Activated T-cell treated with anti-CD3 and anti-CD28 coated beads for 24 hours (primary cell): ENCODE measurements at places on chromosomes 16 and 17.

- no peak for DNase-seq
These were observed 6.3 kb upstream of the EXOSC6 start for GRCh38 chr16:70258065-70258464.

DNA sequence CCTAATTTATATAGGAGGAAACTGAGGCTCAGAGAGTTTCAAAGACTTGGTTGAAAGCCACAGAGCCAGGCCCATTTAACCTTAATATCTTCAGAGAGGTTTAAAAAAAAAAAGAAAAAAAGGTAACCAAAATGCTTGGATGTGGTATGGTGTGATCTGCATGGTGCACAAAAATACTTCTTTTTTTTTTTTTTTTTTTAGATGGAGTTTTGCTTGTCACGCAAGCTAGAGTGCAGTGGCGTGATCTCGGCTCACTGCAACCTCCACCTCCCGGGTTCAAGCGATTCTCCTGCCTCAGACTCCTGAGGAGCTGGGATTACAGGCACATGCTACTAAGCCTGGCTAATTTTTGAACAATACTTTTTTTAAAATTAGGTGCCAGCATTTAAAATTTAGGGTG lies 101.8 kb downstream of the XYLT1 start:
- DNase-seq: no peak

- DNase-seq: no peak
These were observed 1.6 kb downstream of the RNF213 start for GRCh38 chr17:80262291-80262690.

DNA sequence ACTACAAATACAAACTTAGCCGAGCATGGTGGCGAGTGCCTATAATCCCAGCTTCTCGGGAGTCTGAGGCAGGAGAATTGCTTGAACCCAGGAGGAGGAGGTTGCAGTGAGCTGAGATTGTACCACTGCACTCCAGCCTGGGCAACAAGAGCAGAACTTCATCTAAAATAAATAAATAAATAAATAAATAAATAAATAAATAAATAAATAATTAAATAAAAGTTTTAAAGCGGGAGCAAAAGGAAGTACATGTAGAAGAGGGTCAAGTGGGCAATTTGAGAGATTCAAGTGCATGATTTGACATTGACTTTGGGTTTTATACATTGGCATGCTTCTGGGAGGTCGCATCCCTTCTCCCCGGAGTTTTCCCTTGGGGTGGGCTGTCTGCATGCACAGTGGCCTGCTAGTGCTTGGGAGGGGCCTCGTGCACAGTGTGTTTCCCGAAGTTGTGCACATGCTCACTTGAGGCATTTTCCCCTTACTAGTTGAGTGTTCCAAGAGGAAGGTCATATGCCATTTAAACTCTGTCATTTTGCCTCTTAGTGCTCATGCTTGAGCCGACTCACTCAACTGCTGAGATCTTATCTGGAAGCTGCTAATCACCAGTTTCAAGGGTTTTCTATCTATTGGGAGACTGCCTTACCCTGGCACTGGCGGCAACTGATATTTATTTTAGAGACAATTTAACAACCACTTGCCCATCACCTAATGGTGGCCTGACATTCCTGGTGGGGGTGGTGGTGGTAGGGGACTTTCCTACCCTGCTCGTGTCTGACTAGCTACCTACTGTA lies 193.2 kb upstream of the MPHOSPH6 start:
- no peak for DNase-seq

GRCh38 chr16:72793017-72793416 lies 254.9 kb downstream of the ZFHX3 start:
- no peak for DNase-seq

DNA sequence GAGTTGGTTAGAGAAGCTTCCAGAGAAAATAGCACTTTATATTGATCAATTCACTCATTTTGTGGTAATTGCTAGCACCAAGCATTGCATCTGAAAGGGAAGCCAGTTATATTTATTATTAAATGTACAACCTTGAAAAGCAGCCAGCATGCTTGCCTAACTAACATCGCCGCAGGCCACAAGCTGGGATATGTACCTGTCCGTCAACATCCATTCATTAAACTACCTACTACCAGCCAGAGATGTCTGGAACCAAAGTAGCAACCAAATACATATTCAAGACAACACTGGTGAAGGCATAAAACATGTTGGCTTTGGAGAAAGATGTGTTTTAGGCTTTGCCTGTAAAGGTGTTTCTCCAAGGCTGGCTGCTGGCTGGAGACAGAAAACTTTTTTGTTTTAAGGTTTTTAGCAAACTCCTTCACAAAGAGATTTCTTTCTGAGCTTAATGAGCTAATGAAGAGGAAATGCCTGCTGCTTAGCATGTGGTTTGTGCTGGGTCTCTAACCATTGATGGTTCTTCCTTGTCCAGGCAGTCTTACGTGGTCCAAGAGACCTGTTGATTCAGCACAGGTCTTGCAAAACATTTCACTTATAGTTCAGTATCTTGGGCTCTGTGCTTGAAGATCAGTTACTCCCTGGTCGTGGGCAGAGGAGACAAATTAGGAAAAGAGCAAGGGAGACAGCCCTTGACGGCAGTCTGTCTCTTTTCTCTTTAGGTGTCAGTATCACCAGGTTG lies 3.1 kb downstream of the ITPRIPL2 start:
- no peak for DNase-seq

DNA sequence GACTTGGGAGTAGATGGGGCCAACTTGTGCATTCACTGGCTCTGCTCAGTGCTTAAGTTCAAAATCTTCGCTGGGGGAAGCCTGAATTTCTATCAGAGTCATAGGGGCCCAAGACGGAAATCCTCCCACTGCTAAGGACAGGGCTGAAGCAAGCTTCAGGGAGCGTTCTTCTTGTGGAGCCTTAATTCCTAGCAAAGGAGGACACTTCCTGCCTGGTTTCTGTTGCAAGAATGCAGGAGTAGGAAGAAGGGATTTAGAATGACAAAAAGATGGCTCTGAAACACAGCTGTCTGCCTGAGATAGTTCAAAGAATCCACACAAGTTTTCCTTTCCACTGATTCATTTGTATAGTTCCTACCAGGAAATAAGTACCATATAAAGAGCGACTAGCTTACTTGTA lies 26.4 kb downstream of the PSME3IP1 start:
- no peak for DNase-seq

GRCh38 chr17:80220736-80221215 lies 549 bp downstream of the SLC26A11 start:
- DNase-seq: no peak

- no peak for DNase-seq
These were observed 20.1 kb upstream of the ADCY9 start for GRCh38 chr16:4136229-4136813.

DNA sequence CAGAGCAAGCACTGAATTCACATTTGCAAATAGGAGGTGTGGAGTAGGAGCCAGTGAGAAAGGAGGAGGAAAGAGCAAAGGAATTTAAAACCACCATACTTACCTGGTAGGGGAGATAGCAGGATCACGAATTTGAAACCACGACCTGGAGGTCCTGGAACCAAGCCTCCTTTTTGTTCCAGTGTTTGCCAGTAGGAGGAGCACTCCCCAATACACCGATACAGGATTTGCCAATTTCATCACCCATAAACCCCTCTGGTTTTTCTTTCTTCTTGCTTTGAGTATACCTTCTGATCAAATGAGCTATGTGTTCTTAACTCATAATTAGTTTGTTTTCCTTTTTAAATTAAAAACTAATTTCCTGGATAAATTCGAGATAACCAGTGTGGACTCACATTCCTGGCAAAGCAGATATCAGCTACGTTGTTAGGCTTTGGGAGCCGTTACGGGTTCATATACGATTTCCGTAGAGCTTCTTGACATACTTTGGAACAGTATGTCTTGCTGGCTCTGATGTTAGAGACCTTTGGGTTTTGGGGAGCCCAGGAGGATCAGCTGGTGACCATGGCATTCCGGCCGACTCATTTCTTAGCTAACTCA lies 22.7 kb downstream of the BCO1 start:
- peak; percentile 10 for DNase-seq

DNA sequence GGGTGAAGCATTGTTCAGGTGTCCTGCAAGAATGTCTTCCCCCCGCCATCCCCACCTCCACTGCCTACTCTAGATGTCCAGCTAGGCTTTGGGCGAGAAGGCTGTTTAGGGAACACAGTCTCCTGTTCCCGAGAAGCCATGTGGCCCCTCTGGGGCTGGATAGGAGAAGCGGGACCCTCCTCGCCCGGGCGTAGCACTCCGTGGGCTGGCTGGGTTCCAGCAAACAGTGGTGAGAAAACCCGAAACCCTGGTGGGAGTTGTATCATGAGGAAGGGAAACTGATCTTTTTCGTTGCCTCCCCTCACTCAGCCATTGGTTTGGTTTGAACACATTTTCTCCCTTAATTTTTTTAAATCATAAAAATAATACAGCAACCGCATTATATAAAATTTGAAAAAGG lies 56.6 kb downstream of the IRF8 start:
- no peak for DNase-seq

DNA sequence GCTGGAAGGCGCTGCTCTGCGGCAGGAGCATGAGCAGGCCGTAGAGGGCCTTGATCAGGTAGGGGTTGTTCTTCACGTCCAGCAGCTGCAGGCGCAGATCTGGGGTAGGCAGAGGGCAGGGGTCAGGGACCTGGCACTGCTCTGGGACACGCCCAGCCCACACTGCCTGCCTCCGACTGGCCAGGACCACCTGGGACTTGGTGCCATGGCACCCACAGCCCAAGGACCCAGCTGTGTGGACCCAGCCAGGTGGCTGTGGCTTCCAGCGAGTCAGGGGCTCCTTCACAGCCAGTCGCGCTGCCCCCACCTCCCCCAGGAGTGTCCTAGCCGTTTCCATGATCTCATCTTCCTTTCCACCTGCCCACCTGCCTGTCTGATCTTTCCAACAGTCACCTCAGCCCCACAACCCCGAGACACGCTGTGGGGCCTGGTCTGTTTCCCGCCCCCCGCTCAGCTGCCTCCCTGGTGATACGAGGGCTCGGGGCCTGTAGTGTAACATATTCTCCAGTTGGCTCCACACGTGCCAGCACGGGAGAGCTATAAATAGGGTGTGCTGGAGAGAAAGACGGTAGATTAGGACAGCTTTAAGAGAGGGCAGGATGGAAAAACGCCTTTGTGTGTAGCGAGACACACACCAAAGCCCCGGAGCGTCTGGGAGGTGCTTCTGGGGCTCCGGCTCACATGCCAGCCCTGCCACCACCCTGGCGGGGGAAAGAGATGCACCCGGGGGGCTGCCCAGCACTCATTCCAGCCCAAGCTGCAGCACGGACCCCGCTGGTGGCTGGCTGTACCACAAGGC lies 7.2 kb upstream of the MTSS2 start:
- DNase-seq: no peak

- DNase-seq: no peak
These were observed 19.0 kb upstream of the OSGIN1 start for GRCh38 chr16:83933885-83934683.

- DNase-seq: no peak
These were observed 27.0 kb downstream of the CBFB start for GRCh38 chr16:67055712-67056487.

GRCh38 chr16:23420011-23420410 lies 33.0 kb downstream of the COG7 start:
- no peak for DNase-seq

DNA sequence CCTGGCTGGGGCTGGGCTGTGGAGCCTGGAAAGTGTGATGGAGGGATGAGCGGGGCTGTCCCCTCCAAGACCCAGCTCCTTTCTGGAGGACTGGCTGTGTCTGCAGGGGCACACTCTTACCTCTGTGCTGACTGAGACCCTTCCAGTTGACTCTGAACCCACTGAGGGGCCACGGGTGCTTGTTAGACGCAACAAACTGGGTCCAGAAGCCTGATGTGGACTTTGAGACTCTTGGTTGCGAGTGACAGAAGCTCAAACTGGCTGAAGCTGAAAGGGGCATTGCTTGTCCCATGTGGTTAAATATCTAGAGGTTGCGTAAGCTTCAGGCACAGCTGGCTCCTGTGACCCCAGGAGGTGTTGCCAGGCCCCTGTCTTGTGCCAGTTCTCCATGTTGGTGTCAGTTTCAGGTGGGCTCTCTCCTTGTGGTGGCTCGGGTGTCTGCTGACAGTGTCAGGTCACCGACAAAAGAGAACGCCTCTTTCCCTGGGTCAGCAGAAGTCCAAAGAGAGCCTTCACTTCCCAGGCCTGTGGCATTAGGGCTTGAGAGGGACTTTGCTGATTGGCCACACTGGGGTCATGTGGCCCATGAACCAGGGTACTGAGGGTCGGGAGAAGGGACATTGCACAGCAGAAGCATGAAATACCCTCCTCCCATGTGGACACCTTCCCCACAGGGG lies 16.7 kb downstream of the ADCY7 start:
- no peak for DNase-seq

- DNase-seq: no peak
These were observed 133.2 kb downstream of the NPIPB5 start for GRCh38 chr16:22643886-22644285.

DNA sequence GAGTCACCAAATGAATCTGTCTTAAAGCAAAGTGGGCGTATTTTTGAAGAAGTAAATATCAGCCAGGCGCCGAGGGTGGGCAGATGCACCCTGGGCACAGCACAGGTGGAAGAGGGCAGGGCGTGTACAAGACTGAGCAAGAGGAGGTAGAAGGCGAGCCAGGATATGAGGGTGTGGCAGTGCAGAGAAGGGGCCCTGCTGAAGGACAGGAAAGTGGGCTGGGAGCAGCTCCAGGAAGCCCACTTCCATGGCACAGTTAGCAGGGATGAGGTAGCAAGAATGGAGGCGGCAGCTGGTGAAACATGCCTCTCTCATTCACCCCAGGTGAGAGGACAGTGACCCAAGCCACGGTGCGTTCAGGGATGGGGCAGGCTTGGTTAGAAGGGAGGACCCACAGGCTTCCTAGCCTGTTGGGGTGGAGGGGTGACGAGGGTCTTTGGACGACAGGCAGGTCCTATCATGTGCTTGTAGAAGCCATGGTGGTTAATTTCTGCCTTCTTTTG lies 149.3 kb downstream of the CLEC16A start:
- no peak for DNase-seq

DNA sequence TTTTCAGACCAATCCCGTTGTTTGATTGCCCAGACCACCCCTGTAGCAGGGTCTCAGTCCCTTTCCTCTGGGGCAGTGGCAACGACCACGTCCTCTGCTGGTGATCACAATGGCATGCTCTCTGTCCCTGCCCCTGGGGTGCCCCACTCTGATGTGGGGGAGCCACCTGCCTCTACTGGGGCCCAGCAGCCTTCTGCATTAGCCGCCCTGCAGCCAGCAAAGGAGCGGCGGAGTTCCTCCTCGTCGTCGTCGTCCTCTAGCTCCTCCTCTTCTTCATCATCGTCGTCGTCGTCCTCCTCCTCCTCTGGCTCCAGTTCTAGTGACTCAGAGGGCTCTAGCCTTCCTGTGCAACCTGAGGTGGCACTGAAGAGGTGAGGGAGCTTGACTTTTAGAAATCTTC lies 9.2 kb downstream of the ELOB start:
- DNase-seq: no peak

GRCh38 chr16:81553814-81554675 lies 109.4 kb downstream of the CMIP start:
- DNase-seq: no peak
